ENCODE measurements at places on chromosomes 6 and 20.

DNA sequence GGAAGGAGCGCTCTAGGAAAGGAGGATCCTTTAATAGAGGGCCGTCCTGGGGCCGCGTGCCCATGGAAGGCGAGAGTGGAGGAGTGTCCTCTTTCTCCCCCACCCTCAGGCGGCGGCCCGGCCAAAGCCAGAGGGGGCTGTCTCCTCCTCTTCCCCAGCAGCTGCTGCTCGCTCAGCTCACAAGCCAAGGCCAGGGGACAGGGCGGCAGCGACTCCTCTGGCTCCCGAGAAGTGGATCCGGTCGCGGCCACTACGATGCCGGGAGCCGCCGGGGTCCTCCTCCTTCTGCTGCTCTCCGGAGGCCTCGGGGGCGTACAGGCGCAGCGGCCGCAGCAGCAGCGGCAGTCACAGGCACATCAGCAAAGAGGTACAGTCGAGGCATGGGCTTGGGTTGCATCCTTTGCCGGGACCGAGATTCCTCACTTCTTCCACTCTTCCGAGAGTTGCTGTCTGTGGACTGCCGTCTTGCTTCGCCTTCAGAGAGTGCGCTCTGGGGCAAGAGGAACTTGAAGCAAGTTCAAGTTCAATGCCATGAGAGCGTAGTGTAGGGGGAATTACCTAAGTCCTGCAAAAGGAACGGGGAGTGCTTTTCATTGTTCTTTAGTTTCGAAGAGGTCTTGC, at the start of gene LAMA2:
Gene LAMA2 (plus strand): TSS at position 148 of the 621 bp plus-strand sequence. CDS start 108 bp downstream, at position 256.
- DNase-seq = peak; percentile 85

DNA sequence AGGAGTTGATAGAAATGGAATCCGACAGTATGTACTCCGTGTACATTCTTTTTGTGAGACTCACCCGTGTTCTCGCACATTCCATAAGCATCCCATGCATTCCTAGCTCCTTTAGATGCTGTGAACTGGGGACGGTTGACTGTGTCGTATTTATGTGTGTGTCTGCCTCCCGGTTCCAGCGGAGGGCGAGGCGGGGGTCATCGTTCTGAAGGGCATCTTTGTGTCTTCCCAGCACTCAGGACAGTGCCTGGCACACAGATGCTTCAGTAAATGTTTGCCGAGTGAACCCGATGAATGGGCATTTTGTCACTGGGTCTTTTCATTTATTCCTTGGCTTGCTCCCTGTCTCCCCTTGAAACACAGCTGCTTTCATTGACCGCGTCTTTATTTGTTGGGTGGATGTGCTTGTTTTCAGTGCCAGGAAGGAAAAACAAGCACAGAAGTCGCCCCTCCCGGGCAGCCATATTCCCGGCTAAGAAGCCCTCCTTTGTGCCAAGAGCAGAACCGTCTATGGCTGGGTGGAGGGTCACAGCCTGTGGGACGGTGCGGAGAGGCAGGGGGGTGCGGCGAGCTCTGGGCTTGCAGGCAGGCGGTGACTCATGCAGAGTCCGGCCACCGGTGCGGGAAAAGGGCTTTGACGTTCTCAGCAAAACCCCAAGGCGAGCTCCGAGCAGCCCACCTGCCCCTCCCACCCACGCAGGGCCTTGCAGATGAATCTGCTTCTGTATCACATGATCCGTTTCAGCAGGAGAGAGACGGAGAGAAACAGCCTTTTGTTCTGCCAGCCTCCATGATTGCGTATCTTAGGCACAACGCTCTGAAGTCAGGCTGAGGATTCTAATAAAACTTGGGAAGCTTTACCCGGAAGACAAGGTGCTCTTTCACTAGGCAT, 11.2 kb upstream of the PSMG4 start:
- peak; percentile 97 for DNase-seq

GRCh38 chr20:60132827-60133670, 174.8 kb downstream of the CDH26 start:
- no peak for DNase-seq

GRCh38 chr20:19083136-19083621, 129.3 kb upstream of the SLC24A3 start:
- no peak for DNase-seq

All from choroid plexus epithelial cell (primary cell).